ENCODE measurements at places on chromosomes 16 and 17.

GRCh38 chr17:82300228-82300627 lies 17.2 kb downstream of the CD7 start:
- DNase-seq: no peak

DNA sequence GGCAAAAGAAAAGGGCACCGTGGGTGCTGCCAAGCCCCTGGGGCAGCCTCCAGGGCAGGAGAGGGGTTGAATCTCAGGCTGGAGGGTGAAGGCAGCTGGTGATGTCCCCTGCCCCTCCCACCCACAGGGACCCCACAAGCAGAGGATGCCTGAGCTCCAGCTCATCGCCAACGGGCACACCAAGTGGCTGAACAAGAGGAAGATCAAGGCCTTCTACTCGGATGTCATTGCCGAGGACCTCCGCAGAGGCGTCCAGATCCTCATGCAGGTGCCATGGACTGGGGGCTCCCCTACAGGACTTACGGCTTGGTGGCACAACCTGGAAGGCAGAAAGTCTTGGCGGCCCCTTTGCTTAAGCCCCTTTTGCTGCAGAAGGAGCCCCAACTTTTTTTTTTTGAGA lies 21.8 kb downstream of the SLC12A3 start:
- DNase-seq: no peak

GRCh38 chr16:53099318-53100130 lies 44.7 kb downstream of the CHD9 start:
- DNase-seq: peak; percentile 94

GRCh38 chr16:50960517-50961202 lies 190.4 kb downstream of the SALL1 start:
- no peak for DNase-seq

GRCh38 chr17:79648181-79648831 lies 37.5 kb upstream of the RBFOX3 start:
- DNase-seq: no peak

- DNase-seq: no peak
Measured at GRCh38 chr16:49049644-49050043, 232.0 kb downstream of the CBLN1 start.

DNA sequence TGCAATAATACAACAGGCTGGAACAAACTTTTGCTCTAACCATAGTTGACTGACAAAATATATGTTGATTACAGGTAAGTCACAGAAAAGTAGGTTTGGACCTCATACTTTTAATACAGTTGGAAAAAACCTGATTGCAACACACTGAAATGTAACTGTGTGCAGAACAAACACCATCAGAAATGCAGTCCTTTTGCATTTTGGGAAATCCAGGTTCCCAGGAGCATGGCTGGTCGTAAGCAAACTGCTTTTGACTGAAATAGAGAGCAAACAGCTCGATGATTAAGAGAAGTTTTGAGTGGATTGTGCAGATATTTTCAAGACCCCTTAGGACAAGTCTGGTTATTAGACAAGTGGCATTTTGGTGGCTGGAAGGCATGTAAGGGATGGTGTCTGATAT lies 8.0 kb downstream of the IGF2BP1 start:
- no peak for DNase-seq

GRCh38 chr16:17589898-17590297 lies 119.1 kb upstream of the XYLT1 start:
- DNase-seq: no peak

Data from NCI-H1436 (cell line).